ENCODE measurements at places on chromosomes 12 and 14.

GRCh38 chr12:3061059-3061458, 16.1 kb upstream of the TSPAN9 start:
- no peak for DNase-seq

GRCh38 chr14:81473456-81474147, 60.1 kb downstream of the SEL1L start:
- no peak for DNase-seq

DNA sequence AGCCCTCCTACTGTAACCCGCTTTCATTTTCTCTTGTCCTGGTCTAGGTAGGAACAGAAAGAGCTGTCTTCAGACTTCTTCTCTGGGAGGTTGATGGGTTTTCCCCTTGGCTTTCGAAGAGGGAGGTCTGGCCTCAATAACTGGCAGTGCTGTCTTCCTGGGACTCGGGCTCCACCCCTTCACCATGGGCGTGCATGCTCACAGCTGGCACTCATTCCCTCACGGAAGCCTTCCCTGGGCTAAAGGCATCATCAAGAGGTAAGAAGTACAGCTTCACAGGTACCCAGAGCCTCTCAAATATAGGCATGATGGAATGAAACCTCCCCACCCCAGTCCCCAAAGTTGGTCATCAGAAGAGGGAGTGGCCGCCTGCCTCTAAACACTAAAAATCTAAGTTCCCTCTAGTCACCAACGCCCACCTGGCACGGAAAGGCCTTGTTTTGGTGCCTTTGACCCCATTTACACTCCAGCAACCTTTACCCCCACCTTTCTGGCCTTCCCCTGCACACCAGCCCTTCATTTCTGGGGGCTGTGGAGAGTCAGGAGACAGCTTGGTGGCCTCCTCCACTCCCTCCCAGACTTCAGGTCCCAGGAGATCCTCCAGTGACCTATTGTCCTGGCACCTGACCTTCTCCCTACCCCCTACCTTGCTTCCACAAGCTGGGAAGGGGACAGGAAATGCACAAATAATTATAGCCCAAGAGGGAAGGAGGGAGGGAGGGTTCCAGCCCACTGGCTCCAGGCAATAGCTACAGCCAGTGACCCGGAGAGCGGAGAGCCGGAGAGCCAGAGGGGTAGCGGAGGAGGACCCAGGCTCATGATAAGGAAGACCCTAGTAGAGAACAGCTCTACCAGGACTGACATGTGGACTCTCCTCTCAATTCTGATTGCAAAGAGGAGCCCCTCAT, 2.8 kb downstream of the RAPGEF3 start:
- no peak for DNase-seq

GRCh38 chr14:21268617-21269251, 508 bp downstream of the HNRNPC start:
- DNase-seq: peak; percentile 66

DNA sequence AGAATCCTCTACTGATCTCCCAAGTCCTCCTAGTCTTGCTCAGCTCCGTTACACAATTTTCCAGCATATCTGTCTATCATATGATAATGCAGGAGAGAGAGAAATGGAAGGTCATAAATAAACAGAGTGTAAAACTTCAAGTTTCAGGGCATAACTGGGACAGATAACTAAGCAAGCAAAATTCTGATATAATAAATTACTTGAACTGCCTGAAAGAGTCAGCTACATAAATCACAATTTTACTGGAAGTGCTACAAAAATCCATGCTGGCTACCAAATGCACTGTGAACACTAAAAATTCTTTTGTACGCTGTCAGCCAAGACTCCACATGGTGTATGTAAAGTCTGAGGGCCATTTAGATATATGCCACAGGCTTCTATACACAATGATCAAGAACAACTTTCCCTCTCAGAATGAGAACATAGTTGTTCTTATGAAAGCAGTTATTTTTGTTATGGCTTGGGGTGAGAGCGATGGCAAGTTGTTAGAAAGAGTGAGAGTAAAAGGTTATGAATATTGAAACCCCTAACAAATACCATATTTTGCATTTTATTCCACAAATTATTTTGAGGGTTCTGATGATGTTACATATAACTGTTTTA, 41.1 kb downstream of the GRIP1 start:
- no peak for DNase-seq

GRCh38 chr12:81141217-81141616, 63.3 kb downstream of the ACSS3 start:
- no peak for DNase-seq

DNA sequence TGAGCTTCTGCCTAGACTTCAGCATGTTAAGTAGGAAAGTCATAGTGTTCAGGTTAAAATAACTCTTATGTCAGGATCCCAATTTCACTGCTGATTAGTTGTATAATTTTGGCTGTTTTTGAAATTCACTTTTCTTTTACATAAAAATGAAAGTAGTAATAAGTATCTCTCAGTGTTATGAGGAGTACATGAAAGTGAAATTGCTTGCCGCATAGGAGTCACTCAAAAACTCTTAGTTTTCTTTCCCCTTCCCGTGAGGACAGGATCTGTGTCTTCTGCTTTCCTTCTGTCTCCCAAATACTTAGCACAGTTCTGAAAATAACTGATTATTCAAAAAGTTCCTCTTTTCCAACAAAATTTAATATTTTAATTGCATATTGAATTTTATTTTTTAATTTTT, 100.5 kb downstream of the SLC38A4 start:
- DNase-seq: no peak

GRCh38 chr12:48889679-48890078, 24.0 kb upstream of the RND1 start:
- no peak for DNase-seq

- no peak for DNase-seq
Measured at GRCh38 chr12:131701705-131702572, 9.0 kb upstream of the SFSWAP start.

DNA sequence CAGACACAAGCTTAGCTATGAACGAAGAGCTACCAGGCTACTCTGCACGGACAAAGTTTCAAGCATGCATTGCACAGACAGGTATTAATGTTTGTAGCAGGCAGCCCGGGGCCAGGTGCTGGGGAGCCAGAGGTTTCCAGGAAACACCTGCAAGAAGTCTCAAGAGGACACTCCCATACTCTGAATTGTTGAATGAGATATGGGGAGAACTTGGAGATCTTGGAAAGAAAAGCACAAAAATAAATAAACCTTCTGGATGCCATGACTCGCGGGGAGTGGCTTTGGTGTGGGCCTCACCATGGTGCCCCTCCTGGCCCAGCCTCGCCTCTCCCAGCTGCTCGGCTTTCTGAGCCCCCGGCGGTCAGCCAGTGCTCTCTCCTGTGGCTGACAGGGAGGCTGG, 186.8 kb downstream of the TTC7B start:
- no peak for DNase-seq

DNA sequence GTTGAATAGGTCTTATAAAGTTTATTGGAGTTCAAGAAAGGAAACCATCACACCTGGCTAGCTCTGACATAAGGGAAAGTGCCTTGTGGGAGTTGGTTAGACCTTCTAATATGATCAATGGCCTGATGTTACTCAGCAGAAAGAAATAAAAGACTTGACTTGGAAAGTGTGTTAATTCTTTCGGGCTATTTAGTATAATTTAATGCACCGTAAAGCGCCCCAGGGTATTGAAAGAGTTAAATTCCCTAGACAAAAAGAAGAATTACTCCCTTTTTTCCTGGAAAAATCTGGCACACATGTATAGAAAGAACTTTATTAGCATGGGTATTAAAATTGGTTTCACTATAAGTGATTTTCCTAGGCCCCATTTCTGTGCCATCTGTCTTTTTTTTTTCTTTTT, 1125.7 kb upstream of the FLRT2 start:
- no peak for DNase-seq

GRCh38 chr14:95979339-95980042, 59.7 kb upstream of the C14orf132 start:
- no peak for DNase-seq

- DNase-seq: no peak
Measured at GRCh38 chr12:104604995-104605675, 148.4 kb downstream of the CHST11 start.

- DNase-seq: no peak
Measured at GRCh38 chr14:74945261-74945851, 10.0 kb downstream of the PGF start.

DNA sequence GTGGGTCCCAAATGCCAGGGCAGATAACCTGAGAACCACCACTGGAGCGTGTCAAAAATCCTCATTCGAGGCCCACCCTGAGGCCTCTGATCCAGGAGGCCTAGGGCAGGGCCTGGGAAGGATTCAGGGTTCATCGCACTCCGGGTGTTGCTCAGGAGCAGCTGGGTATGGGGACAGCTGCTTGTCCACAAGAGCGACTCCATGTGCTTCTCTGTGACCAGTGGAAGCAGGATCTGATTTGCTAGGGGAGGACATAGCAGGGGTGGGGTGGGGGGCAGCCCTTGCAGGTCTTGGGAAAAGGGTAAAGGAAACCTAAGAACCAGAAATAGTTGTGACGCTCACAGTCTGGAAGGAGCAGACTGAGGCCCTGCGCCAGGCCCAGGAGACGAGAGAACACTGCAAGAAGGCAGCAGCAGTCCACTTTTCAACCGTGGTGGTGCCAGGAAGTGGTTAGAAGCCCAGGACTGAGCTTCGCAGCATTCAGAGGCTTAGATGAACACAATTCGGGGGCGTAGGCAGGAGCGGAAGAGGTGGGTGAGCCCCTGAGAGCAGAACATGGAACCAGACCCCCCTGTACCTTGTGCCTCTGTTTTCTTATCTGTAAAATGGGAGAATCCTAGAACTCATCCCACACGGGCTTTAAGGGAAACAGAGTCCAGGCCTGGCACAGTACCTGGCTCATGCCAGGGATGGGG, 33.7 kb downstream of the ITPK1 start:
- peak; percentile 63 for DNase-seq

- no peak for DNase-seq
Measured at GRCh38 chr12:49609875-49610154, 4.4 kb upstream of the FAM186B start.

- DNase-seq: no peak
Measured at GRCh38 chr12:12380949-12381593, 24.2 kb downstream of the BORCS5 start.

- DNase-seq: no peak
Measured at GRCh38 chr12:94255006-94255405, 106.6 kb downstream of the PLXNC1 start.

GRCh38 chr12:70332236-70332635, 33.9 kb upstream of the KCNMB4 start:
- DNase-seq: no peak

GRCh38 chr12:93808169-93808899, 131.2 kb downstream of the CRADD start:
- no peak for DNase-seq

DNA sequence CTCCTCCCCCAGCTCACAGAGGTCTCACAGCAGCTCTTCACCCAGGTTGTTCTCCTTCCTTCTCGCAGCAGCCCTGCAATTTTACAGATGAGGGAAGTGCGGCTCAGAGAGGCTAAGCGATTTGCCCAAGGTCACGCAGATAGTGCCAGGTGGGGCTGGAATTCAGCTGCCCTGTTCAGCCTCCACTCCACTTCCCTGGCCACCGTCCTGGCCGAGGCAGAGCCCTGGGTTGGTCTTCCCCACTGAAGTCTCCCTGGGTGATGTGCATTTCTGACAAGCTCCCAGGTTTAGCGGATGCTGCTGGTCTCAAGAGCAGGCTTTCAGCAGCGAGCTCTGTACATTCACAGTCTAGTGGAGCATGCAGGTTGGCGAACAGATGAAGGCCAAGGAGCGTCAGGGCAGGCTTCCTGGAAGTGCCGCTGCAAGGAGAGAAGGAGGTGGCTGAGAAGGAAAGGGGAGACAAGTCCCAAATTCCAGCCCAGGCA, 28.9 kb upstream of the EML1 start:
- DNase-seq: no peak

DNA sequence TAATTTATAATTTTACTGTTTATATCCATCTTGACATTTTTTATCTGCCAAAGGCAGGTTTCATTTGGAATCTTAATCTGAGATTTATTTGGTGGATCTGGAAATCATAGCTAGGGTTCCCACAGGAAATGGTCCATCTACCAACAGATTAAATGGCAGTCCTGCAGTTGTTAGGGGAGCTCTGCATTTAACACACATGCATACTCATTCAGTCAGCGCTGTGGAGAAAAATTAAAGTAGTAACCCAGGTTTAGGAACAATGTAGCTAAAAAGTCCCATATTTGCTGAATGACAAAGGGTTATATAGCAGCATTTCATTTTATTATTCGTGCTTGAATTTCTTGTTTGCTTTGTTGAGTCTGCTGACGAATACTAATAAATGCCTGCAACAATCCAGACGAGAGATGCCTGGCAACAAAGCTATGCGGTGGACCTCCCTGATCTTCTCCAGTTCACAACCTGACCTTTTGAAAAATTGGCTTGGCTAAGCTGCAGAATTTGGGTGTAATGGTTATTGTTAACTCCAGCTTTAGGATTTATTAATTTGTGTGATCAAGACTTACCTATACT, 59.8 kb downstream of the MIPOL1 start:
- no peak for DNase-seq

DNA sequence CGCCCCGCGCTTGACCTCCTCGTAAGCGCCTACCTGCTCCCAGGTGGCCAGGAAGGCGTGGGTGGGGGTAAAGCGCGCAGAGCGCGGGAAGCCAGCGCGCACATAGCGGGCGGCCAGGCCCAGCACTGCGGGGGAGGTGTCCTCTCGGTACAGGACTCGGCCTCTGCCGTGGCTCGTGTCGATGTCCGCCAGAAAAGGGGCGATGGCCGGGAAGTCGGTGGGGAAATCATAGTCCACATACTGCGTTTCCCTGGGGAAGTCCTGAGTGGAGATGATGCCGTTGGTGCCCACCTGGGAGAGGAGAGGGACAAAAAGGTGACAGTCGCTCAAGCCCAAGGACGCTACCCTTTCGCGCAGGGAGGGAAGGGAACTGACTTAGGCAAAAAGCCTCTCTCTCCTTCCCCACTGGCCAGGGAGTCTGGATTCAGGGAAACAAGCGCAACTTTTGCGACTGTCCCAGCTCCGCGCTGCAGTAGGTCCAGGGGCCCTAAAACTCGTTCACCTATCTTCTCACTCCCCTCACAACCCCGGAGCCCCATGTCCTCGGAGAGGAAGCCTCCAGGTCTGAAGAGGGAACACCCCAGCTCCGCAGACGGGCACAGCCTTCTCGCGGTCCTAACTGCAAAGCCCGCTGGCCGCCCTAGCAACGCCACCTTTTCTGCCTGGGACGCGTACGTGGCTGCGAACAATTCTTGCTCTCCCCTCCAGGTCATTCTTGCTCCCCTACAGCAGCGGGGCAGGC, 815 bp downstream of the NID2 start:
- no peak for DNase-seq

- DNase-seq: no peak
Measured at GRCh38 chr12:47534695-47535094, 171.1 kb downstream of the RPAP3 start.

DNA sequence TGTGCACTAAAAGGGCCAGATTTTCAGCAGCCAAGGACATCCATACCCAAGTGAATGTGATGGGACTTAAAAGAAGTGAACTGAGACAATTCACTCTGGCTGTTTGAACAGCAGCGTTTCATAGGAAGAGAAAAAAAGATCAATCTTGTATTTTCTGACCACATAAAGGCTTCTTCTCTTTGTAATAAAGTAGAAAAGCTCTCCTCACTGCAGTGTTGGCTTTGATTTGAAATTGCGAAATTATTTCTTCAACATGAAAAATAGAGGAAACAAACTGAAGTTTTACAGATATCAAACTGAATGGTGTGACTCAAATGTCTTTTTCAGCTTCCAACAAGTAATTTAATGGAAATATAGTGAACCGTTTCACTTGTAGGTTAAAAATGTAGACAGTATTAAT, 11.3 kb upstream of the KCNMB4 start:
- peak; percentile 45 for DNase-seq
